ENCODE measurements at places on chromosomes 6 and 20.

DNA sequence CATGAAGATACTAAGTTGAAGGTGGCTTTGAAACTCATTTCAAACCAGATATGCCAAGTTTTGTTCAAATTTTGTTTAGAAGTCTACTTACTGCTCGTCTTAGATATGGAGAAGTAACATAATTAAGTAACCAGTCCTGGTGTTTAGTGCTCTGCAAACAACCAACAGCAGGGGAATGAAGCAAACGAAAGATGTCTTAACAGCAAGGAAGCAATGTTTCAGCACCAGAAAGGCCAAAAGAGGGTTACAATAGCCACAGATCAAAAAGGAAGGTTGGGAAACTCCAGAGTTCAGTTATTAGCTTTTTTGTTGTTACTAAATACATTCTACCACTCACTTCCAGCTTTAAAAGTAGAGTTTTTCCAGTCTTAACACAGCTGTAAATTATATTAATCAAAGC, 45.1 kb downstream of the LHFPL5 start:
- DNase-seq, result no peak

DNA sequence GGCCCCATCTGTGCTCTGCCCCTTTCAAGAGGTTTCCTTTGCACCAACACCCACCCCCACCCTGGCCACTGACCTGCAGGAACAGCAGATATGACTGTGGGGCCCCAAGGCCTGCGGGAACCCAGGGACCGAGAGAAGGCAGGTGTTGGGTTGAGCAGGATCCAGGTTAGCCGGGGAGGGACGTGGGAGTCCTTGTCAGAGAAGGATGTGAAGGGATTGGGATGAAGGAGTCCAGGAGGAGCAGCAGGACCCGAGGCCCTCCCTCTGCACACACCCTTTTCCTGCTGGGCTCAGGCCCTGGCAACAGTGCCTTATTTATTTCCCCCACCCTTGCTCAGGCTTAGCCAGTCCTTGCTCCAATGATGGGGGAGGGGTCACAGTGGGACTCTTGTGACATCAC, 193.0 kb upstream of the PROKR2 start:
- no peak for DNase-seq

DNA sequence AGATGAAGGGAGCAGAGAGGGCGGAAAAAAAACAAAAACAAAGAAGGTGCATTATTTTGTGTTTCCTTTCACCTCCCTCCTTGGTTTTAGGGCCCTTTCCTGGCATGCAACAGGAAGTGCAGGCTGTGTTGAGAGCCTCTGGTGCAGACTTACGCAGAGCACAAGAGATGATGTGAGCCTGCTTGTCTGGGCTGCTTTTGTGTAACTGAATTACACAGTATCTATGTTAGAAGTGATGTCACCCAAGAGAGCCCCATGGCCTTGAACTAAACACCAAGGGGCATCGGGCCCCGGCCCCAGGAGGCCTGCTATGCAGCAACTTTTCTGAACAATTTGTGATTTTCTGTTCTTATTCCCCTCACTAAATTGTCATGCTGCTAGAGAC, 25.5 kb downstream of the GNAS start:
- DNase-seq, result no peak

DNA sequence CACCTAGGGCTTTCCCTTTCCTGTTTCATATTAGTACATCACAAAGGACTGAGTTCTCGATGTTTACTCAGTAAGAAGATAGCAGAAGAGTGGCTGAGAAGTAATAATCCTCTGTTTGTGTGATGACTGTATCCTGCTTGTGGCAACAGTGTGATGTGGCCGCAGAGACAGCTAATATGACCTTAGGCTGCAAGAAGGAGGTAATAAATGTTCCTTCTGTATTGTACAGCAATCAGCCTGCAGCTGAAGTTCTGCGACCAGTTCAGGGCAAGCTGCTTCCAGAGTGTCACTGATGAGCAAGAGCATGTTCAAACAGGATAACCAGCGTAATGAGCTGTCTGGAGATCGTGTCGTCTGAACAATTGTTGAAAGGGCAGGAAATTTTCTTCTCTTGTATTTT, 70.9 kb downstream of the OPN5 start:
- DNase-seq, result no peak

GRCh38 chr6:2381872-2382661, 136.7 kb upstream of the GMDS start:
- no peak for DNase-seq

DNA sequence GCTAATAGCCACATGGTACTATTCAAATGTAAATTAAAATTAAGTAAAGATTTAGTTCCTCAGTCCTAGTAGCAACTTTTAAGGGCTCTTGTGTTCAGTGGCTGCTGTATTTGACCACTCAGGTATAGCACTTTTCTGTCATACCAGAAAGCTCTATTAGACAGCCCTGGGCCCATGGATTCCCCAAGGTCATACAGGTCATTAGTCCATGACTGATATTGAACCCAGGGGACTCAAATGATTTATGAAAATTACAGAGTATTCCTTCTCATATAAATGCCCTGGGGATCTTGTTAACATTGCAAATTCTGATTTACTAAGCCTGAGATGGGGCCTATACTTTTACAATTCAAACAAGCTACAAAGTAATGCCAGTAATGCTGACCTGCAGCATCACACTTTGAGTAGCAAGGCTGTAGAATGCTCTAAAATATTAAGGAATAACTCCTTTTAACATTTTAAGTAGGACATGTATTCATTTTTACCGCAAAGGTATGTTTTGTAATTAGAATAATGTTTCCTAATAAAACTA, 29.6 kb downstream of the RNF217 start:
- no peak for DNase-seq

DNA sequence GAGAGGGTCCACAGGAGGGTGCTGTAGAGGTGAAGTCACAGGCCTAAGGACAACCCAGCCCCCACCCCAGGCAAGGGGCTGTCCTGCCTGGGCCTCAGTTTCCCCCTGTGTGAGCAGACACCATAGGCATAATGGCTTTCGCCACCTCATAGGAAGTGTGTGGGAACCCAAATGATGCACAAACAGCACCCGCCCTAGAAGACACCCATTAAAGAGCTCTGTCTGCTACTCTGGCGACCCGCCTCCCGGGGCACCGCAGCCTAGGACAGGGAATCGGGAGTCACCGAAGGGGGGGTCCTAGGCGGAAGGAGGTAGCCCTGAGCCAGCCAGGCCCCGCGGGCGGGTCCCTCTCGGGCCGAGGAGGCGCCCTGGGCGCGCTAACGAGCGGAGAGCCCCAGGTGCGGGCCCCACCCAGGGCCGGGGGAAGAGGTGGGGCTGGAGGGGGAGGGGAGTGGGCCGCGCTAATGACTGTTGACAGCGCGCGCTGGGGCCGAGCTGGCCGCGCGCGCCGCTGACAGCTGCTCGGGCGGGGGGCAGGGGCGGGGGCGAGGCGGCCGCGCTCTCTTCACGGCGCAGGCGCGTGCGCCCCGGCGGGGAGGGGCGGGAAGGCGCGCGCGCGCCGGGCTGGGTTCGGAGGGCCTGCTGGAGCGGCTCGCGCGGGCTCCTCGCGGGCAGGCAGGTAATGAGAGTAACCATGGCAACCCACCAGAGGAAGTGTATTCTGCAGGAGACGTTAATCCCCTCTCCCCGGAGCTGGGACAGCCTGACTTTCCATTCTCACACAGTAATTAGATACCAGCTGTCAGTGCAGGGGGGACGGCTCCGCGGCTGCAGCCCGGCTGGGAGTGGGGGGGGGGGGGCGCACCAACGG, 48.9 kb downstream of the NOL4L start:
- DNase-seq, result peak; percentile 80

DNA sequence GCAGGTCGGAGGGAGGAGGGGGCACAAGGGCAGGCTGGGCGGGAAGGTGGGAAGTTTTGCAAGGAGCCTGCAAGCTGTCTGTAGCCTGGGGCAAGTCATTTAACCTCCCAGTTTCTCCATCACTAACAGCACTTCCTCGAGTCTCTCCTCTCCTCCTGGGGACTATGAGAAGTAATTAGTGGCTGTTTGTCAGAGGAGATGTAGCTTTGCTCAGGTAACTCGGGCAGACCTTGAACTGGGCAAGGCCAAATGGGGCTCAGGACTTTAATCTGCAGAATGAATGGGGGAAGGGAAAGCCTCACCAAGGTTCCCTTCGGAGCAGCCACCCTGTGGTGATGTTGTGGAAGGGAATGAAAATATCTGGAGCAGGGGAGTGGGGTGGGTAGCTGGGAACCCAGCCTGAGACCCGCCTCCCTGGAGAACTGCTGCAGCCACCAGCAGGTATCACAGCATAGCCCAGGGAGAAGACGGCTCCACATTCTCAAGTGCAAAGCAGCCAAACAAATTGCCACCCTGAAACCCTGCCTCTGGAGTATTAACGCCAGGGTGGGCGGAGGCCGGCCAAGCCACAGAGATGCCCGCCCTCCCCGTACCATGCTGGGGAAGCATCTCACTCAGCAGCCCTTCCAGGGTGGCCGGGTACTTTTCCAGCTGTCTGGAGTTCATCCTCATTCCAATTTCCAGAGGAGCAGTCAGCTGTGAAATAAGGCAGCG, 6.1 kb upstream of the LEMD2 start:
- DNase-seq, result no peak

GRCh38 chr6:21111093-21111725, 482.3 kb upstream of the SOX4 start:
- DNase-seq, result no peak

DNA sequence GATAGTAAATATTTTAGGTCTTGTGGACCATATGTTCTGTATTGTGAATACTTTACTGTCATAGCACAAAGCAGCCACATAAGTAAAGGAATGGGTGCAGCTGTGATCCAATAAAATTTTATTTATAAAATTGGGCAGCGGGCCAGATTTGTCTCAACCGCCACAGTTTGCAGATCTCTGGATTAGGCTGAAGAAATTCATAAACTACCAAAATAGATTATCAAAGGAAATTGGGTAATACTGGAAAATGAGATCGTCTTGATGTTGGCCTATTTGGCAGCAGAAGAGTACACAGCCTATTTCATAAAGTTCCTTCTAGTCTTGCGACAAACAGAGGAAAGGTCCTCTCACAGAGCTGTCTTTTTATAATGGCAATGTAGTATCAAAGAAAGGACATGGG, 69.8 kb downstream of the DZANK1 start:
- no peak for DNase-seq

DNA sequence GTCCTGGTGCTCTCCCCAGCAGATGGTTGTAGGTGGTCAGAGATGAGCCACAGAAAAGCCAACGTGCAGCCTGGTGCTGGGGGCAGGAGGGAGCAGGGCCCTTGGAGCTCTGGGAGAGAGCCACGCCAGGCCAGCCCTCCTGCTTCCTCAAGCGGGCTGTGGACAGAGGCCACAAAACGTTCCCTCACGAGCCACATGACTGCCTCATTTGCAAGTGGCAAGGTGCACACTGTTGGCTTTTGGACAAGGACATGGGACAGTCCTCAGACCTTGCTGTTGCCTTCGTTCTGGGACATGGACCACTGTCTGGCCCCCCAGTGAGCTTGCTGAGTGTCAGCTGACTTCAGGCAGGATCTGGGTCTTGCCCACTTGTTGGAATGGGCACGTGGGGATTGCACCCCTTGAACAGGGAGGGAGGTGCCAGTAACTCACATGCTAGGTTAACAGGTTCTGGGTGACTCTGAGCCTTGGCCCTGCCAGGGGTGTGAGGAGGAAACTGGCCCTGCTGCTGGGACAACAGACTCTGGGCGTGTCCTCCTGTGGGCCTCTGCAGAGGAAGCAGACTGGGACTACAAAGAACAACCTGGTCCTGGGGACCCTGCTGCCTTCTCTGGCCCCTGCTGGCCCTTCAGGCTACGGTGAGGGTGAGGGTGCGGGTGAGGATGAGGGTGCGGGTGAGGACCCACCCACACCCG, 2.6 kb downstream of the SLCO4A1 start:
- DNase-seq, result no peak

DNA sequence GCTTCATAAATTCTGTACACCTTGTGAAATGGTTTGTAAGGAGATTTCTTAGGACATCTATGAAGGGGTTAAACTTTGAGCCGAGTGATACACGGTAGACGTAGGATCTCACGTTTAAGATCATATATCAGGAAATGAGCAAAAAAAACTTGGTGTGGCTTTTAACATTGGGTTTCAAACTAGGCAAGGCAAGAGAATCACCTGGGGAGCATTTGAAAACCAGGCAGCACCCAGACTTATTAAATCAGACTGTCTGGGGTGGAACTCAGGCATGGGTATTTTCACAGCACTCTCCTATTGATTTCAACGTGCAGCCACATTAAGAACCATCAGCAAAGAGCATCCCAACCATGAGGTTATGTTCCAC, 26.4 kb downstream of the LY86 start:
- no peak for DNase-seq

DNA sequence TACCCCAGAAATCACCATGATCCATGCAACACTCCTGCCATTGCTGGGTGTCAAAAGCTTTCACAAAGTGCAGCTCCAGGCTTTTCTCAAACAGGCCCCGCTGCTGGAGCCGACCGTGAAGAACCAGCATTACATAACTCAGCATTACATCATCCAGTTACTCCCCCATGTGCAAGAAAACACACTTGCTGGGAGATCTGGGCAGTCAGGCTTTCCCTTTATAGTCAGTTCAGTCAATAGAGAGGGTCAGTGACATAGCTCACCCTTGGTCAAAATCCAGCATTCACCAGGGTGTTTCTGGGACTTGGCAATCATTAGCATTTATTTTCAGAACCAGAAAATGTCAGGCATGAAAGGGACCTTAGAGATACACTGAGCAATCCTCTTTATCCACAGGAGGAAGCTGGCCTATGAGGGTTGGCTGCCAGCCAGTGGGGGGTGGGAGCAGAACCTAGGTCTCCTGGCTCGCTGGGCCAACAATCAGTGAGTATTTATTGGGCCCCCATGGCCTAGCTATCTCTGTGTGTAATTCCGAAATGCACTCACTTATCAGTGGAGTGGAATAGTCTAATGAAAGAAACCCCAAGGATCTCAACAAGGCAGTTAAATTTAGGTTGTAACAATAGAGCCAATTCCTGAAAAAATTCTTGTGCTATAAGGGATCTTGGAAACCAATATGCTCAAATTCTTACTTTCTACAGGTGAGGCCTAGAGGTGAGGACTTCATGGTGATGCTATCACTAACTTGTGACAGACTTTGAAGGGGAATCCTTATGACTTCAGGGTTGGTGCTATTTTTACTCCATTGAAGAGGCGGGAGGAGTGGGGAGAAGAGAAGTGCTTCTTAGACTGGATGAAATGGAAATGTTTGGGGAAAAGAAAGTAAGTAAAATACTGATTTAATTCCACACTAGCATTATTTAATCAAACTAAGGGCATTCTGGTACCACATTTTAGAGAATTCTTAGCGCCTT, 54.6 kb downstream of the LYRM4 start:
- no peak for DNase-seq

DNA sequence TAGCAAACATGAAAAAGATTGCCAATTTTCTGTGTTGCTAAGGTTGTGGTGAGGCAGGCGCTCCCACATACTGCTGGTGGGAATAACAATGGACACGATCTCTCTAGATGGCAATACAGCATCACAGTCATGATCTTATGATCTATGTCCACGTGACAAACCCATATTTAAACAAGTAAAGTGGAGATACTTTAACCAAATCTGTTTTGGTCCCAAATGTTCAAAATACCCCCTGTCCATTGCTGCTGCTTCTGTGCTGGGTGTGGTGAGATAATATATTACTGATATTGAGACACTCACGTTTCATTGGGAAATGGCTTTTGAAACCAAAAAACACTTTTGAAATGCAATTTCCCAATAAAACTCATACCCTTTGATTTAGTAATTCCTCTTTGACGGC, 23.0 kb downstream of the SIRPD start:
- no peak for DNase-seq
